ENCODE measurements at places on chromosomes 4 and X. TPM values are rescaled to one million over a fixed set of nuclear protein-coding genes. Genes with fewer than 3 reads are reported as not detected.

GRCh38 chrX:110201799-110202198 is 116.1 kb downstream of the AMMECR1 start:
- H3K4me3 ChIP-seq, result no peak overlapping the region
- no peaks in the 10 kb centered on the region for H3K36me3 ChIP-seq
- H3K27ac ChIP-seq, result no peak overlapping the region
- H3K4me1 ChIP-seq, result no peaks in the 10 kb centered on the region
- no peaks in the 10 kb centered on the region for H3K27me3 ChIP-seq

GRCh38 chrX:95703696-95704095 is 980.9 kb upstream of the DIAPH2 start:
- no peak overlapping the region for H3K4me3 ChIP-seq
- no peak overlapping the region for H3K27ac ChIP-seq
- H3K36me3 ChIP-seq, result no peaks in the 10 kb centered on the region
- no peaks in the 10 kb centered on the region for H3K4me1 ChIP-seq

The NUP62CL gene
- total RNA-seq, result 11.2 TPM

The DKK2 gene
- 0.58 TPM for total RNA-seq

- no peaks in the 10 kb centered on the region for H3K4me1 ChIP-seq
- H3K4me3 ChIP-seq, result no peak overlapping the region
- no peaks in the 10 kb centered on the region for H3K36me3 ChIP-seq
- no peak overlapping the region for H3K27ac ChIP-seq
Measured at GRCh38 chr4:5730993-5731990, 20.3 kb downstream of the EVC start.

- H3K27ac ChIP-seq, result no peak overlapping the region
- no peaks in the 10 kb centered on the region for H3K36me3 ChIP-seq
- no peaks in the 10 kb centered on the region for H3K27me3 ChIP-seq
- no peak overlapping the region for H3K4me3 ChIP-seq
- peaks cover 16% of the 10 kb centered on the region for H3K4me1 ChIP-seq
Measured at GRCh38 chr4:98491899-98492559, 166.4 kb downstream of the TSPAN5 start.

The GAGE12E gene
- not detected for total RNA-seq

DNA sequence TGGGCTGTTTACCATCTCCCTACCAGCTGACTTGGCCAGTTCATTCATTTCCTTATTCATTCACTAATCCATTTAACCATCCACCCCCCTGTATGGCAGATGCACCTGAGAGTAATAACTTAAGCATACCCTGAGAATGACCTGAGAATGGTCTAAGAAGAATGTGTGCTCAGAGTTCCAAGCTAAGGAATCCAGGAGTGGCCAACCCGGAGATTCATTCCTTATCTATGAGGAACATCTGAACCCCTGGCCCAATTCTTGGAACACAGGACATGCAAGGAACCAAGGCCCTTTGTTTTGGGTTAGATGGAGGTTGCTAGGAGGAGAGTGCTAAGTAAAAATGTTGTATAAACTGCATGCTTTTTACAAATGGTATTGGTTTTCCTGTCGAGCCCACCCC is 13.5 kb upstream of the STARD8 start:
- H3K4me1 ChIP-seq, result no peaks in the 10 kb centered on the region
- no peaks in the 10 kb centered on the region for H3K27me3 ChIP-seq
- H3K4me3 ChIP-seq, result no peak overlapping the region
- DNase-seq, result no peak

- H3K27me3 ChIP-seq, result no peaks in the 10 kb centered on the region
- peaks cover 29% of the 10 kb centered on the region for H3K4me1 ChIP-seq
- H3K36me3 ChIP-seq, result no peaks in the 10 kb centered on the region
- no peak for DNase-seq
Measured at GRCh38 chr4:100839712-100840111, 321.9 kb upstream of the EMCN start.

GRCh38 chr4:44629280-44629866 is 22.1 kb downstream of the YIPF7 start:
- no peak overlapping the region for H3K4me3 ChIP-seq
- no peak overlapping the region for H3K27ac ChIP-seq
- no peaks in the 10 kb centered on the region for H3K36me3 ChIP-seq
- DNase-seq, result peak; percentile 74

DNA sequence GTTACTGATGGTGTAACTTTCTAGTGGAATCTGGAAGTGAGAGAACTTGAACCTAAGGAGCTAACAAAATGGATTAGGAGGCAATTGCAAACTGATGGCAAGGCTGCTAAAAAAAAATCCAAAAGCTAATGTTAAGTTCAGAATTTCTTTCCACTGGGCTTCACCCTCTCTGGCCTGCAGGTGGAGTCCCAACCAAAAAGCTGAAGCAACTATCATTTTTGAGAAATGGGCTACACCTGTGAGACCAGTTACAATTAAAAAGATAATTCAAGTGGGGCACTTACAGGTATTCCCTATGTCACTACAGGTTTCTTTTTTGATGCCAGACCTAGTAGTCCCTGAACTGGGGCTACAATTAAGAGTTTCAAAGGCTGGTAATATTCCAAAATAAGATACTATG is 142.1 kb upstream of the FTHL17 start:
- no peak overlapping the region for H3K4me3 ChIP-seq
- H3K36me3 ChIP-seq, result no peaks in the 10 kb centered on the region
- H3K4me1 ChIP-seq, result peaks cover 8% of the 10 kb centered on the region
- no peak overlapping the region for H3K27ac ChIP-seq
- no peaks in the 10 kb centered on the region for H3K27me3 ChIP-seq

- no peaks in the 10 kb centered on the region for H3K27me3 ChIP-seq
- no peaks in the 10 kb centered on the region for H3K36me3 ChIP-seq
- H3K27ac ChIP-seq, result no peak overlapping the region
- no peak for DNase-seq
- H3K4me3 ChIP-seq, result no peak overlapping the region
Measured at GRCh38 chrX:49704691-49705404, 9.1 kb upstream of the PAGE1 start.

DNA sequence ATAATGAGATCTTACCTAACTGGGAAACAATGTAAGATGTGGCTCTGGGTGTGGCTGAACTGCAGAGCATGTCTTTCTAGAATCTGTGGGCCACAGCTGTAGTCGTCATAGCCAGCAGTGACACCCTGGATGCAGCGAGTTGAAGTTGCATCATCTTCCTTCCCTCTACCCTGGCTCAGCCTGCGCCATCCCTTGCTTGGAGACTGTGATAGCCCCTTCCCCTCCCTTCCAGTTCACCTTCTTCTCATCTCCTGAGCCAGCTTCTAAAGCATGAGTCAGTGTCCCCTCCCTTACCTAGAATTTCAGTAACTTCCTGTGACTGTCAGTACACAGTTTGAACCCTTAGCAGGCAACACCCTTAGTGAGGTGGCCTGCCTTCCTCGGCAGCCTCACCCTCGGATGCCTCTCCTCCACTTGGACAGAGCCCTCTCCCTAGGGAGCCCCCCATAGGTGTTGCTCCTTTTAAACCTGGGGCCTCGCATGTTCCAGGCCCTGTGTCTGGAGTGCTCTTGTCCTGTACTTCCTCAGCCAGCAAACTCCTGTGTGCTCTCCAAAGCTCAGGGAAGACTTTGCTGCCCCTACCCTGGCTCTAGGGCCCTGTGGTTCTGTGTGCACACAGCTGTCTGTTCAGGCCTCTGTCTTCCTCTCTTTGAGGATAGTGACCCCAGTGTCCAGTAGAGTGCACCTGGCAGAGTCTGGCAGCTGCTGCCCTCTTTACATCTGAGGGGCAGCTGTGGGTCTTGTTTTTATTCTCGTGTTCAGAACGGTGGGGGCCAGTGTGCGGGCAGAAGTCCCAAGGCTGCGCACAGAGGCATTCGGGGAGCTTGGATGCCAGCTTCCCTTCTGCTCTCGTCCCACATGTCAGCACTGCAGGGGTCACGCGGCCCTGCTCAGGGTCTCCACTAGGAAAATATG is 43.7 kb upstream of the TADA2B start:
- H3K27ac ChIP-seq, result no peak overlapping the region
- H3K4me3 ChIP-seq, result no peak overlapping the region
- DNase-seq, result no peak
- no peaks in the 10 kb centered on the region for H3K27me3 ChIP-seq
- H3K36me3 ChIP-seq, result peaks cover 30% of the 10 kb centered on the region

The CXorf49 gene
- total RNA-seq, result not detected

The PRICKLE3 gene
- 13.7 TPM for total RNA-seq

DNA sequence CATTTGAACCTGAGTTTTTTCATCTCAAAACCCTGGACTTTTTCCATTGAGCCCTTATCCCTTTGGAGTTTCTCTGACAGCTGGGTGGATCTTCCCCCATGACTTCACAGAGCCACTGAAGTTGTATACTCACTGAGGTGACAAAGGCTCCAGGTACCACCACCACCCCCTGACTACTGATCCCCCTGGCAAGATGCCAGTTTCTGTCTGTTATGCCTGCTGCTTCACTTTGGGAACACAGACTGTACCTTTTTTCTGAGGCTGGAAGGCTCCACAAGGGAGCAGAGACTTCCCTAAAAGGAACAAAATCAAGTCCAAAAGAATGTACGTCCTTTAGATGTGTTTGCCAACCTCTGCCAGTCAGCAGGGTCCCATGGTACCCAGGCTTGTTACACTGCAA is 160.3 kb upstream of the JADE1 start:
- no peak overlapping the region for H3K4me3 ChIP-seq
- H3K36me3 ChIP-seq, result no peaks in the 10 kb centered on the region
- H3K27me3 ChIP-seq, result no peaks in the 10 kb centered on the region
- no peak for DNase-seq
- peaks cover 32% of the 10 kb centered on the region for H3K4me1 ChIP-seq
- peak overlapping the region; percentile 4 for H3K27ac ChIP-seq

DNA sequence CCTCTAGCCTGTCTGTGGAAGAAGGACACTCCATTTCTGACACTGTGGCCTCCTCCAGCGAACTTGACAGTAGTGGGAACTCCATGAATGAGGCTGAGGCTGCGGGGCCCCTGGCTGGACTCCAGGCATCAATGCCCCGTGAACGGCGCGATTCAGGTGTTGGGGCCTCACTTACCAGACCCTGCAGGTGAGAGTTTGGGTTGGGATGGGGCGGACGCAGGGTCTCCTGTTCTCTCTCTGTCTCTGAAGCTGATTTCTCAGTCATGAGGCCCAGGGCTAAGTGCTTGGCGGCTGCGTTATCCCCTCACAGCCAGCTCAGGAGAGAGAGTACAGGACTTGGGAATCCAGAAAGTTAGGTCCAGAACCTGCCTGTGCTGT is 71.0 kb downstream of the STARD8 start:
- no peaks in the 10 kb centered on the region for H3K4me1 ChIP-seq
- no peaks in the 10 kb centered on the region for H3K36me3 ChIP-seq
- no peaks in the 10 kb centered on the region for H3K27me3 ChIP-seq
- no peak for DNase-seq

- H3K36me3 ChIP-seq, result no peaks in the 10 kb centered on the region
- H3K27ac ChIP-seq, result no peak overlapping the region
- H3K4me3 ChIP-seq, result no peak overlapping the region
- no peak for DNase-seq
- no peaks in the 10 kb centered on the region for H3K4me1 ChIP-seq
Measured at GRCh38 chr4:152265149-152265621, 270.7 kb downstream of the FBXW7 start.

DNA sequence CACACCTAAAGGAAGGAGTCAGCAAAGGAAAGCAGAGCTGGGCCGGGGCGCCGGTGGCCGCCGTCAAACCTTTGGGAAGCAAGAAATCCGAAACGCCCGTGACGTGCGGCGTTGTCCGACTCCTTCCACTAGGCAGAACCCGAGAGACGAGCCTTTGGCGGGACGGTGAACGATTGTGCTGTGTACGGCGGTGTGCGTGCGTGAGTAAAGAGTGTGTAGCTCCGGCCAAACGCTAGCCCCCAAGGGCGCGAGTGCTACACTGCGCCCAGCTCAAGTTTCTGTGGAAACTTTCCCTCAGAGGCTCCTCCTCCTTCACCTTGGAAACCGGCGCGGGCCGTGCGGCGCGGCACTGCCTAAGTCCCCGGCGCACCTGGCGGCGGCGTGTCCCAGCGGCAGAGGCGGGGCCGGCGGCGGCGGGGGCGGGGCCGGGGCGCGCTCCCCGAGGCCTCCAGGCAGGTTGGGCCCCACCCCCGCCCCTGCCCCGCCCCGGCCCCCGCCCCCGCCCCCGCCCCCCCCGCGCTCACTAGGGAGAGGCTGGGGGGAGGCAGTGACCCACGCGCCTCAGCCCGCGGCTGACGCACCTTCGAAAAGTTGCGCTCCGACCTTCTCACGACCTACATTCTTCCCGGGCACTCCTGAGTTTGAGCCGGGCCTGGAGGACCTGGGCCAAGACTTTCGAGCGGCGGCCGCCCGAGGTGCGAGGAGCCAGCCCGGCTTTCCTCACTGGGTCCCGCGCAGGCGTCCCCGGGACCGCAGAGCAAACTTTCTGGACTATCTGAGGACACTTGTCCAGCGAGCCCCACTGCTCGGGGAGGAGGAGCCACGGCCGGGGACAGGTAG is at the start of gene FHIP1A:
Gene FHIP1A (plus strand): TSS at position 547 of the 840 bp plus-strand sequence. CDS start 157,084 bp downstream, outside the sequence.
- peaks cover 29% of the 10 kb centered on the region for H3K4me1 ChIP-seq
- H3K36me3 ChIP-seq, result no peaks in the 10 kb centered on the region
- H3K4me3 ChIP-seq, result peak within 1 kb of the TSS; percentile 87
- H3K27ac ChIP-seq, result peak within 1 kb of the TSS; percentile 95
- no peaks in the 10 kb centered on the region for H3K27me3 ChIP-seq
- peak; percentile 99 for DNase-seq

DNA sequence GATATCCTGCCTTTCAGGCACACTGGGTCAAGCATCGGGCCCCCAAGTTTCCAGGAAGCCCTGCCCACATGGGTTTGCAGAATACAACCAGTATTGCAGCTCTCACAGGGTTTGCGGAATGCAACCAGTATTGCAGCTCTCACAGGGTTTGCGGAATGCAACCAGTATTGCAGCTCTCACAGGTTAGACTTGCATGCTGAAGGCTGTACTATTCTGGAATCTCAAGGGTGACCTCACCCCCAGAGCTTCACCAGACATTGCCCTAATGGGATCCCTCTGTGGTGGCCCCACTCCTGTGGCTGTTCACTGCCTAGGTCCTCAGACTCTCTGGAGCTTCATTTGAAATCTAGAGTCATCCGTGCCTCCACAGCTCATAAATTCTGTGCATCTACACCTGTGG is 640.7 kb upstream of the ATOH1 start:
- H3K4me1 ChIP-seq, result no peaks in the 10 kb centered on the region
- no peaks in the 10 kb centered on the region for H3K27me3 ChIP-seq
- no peaks in the 10 kb centered on the region for H3K36me3 ChIP-seq
- H3K27ac ChIP-seq, result no peak overlapping the region
